ENCODE measurements at places on chromosomes 4 and X. TPM values are rescaled to one million over a fixed set of nuclear protein-coding genes. Genes with fewer than 3 reads are reported as not detected.

- DNase-seq, result no peak
These were observed 56.4 kb downstream of the FAM53A start for GRCh38 chr4:1627417-1628313.

DNA sequence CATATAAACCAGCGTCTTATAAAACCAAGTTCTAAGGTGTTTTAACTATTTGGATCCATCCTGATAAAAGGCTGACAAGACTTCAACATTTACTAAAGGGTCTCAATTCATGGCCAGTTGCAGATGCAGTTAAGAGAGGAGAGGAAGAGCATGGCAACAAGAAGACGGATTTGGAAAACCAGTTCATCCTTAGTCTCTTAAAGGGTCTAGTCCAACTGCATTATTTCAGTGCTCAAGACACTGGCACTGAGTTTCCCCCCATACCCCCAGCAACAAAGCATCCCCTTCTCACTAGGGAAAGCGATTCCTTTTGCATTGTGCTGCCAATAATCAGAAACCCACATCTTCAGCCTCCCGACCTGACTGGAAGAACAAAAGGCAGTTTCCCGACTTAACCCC lies 90.3 kb upstream of the TFDP3 start:
- DNase-seq, result no peak

DNA sequence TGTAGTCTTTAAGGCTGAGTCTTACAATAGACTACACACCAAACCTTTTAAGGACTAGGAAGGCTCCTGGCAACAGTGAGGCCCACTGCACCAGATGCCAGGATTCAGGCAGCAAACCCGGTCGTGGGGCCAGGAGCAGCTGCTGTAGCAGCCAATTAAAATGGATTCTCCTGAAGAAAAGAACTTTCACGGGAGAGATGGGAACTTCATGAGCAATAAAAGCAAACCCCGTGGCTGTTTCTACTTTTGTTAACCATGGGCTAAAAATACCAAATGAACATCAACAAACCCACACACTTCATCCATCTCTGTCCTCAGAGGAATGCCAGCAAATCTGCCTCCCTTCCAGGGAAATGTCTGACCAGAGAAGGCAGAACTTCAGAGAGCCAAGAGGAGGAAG lies 101.4 kb downstream of the BTC start:
- DNase-seq, result no peak

C4orf50 gene
- polyA plus RNA-seq, result 1.4 TPM

DNA sequence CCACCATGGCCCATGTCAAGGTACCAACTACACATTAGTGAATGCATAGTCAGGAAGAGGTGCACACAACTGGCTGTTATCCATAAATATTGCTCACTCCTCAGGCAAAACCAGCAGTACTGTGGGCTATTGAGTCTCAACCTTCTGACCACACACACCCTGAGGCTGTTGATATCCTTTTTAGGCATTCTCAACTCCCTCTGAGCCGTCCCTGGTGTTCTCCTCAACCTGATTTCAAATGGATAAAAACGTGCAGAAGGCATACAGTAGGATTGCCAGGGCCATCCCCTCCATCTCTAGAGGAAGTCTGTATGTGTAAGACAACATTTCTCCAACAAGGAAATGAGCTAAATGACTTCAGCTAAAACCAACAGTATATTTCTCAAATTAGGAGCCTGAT lies 98.7 kb upstream of the KLHL13 start:
- no peak for DNase-seq

GRCh38 chr4:82266345-82266744 lies 107.4 kb downstream of the HNRNPD start:
- DNase-seq, result no peak

Data from adrenal gland (tissue), 19 donors.